ENCODE measurements at places on chromosomes 13 and 19. TPM values are rescaled to one million over a fixed set of nuclear protein-coding genes. Genes with fewer than 3 reads are reported as not detected.

Gene ZSWIM4
- 6.7 TPM for total RNA-seq

Gene SHFL
- 18.4 TPM for total RNA-seq

Gene PABPC3
- total RNA-seq: 0.08 TPM

Gene LAIR1
- not detected for total RNA-seq

Gene ZNF563
- 1.6 TPM for total RNA-seq

Gene SIGLEC12
- not detected for total RNA-seq

Gene GRIN2D
- total RNA-seq: 1.2 TPM

Gene ZNF730
- total RNA-seq: 0.16 TPM

GRCh38 chr13:20654156-20654555 is 49.3 kb upstream of the IL17D start:
- peak; percentile 13 for DNase-seq

DNA sequence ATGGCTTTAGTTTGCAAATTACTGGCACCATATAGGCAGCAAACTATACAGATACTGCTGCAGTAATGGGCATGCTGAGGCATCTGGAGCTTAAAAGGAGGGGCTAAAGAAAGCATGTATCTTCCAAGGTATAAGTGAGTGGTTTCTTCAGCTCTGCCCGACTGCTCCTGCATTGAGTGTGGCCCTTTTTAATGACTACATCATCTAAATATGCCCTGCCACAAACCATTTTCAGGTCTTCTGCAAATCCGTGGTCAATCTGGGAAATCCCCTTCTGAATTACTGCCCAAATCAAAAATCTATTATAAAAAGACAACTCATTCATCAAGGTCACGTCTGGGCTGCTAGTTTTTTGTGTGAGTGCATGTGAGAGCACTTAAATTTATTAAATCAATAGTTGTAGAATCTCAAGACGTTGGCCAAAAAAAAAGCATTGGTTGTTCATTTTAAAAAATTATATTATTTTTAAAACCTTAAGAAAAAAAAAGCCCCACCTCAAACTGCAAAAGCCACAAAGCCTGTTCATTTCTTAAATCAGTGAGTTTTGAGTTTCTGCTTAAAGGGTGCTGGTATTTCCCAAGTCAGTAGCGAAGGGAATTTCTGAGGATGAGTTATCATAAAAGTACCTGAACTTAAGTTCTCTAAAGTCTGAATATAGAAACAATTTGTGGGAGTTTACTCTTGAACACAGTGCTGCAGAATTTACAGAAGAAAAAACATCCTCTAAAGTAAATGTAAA is 16.3 kb downstream of the LCP1 start:
- DNase-seq: no peak

DNA sequence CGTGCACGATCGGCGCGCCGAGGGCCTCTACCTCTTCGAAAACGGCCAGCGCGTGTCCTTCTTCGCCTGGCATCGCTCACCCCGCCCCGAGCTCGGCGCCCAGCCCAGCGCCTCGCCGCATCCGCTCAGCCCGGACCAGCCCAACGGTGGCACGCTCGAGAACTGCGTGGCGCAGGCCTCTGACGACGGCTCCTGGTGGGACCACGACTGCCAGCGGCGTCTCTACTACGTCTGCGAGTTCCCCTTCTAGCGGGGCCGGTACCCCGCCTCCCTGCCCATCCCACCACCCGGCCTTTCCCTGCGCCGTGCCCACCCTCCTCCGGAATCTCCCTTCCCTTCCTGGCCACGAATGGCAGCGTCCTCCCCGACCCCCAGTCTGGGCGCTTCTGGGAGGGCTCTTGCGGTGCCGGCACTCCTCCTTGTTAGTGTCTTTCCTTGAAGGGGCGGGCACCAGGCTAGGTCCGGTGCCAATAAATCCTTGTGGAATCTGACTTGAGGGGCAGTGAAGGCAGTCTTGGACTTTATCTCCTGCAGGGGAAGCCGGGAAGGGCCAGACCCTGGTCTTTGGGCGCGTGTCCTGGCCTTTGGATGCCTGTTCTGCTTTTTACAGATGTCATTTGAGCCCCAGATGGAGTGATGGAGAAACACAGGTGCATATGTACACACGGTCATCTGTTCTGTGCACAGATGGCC is 2.2 kb downstream of the CLEC11A start:
- no peak for DNase-seq

DNA sequence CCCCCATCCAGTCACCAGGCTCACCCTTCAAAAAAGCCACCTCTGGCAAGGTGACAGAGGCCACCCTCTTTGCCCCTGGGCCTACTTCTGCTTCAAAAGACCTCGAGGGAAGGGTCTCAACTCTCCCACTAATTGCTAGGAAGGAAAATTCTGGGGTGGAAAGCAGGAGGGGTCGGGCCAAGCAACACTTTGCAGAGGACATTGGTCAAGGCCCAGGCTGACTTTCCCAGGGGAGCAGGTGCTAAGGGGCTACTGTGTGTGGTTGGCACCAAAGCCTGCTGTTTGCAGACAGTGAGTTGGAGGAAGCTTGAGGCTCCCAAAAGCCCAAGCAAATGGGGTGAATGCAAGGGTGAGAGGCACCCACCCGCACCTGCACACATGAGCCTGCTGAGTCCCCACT is 28.6 kb upstream of the VSTM2B start:
- no peak for DNase-seq

DNA sequence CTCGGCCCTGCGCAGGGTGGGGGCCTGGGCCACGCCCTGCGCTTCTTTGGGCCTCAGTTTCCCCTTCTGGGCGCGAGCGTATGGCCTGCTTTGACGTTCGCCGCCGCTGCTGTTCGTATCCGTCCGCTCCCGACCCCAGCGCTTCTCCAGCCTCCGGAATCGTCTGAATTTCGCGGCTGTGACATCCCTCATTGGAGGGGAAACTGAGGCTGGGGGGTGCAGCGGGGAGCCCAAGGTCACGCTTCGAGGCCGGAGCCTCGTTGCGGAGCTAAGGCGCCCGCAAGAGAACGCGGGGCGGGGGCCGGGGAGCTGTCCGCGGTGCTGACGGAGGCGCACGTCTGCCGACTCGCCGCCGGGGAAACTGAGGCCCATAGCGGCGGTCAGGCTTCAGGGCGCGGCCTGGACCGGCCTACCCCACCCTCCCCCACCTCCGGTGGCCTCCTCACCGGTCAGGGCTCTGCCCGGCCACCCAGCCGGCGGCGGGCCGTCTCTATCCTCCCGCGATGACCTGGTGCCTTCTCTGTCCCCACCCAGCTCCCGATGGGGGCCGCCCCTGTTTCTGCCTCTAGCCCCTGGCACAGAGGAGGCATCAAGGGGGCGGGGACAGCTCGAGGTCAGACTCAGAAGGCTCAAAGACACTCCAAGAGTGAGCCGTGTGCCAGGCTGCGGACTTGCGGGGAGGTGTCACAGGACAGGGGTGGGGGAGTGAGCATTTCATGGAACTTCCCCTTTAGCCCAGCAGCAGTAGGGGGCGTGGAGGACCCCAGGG is 3.0 kb upstream of the APC2 start:
- DNase-seq: no peak

DNA sequence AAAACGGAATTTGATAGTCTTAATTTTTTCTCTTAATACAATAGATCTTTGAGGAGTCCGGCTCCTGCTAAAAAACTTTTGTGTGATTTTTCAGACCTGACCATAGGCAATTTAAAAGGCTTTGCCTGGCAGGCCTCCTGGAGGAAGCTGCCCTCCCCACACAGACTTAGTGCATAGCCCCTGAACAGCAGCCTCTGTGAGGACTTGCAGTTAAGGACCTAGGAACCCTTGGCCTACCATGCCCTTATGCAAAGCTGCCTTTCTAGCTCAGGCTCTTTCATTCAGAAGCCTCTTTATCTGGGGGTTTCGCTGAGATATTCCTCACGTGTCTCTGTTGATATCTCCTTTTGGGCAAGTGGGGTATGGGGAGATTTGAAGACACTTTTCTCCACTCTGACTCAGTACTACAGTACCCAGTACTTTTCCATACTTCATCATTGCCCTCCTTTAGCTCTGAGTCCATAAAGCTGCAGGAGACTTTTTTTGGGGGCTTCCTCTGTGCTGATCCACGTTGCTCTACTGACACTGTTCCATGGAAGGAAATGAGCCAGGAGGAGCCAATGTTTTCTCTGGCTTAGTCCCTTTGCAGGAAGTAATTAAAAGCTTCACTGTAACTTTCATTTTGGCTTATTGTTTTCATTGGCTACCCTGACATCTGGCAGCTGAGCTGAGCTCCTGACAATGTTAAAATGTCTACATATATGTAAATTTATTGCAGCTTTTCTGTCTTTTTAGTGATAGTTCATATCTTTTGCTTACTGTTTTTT is 283.1 kb downstream of the TDRD3 start:
- DNase-seq: no peak

DNA sequence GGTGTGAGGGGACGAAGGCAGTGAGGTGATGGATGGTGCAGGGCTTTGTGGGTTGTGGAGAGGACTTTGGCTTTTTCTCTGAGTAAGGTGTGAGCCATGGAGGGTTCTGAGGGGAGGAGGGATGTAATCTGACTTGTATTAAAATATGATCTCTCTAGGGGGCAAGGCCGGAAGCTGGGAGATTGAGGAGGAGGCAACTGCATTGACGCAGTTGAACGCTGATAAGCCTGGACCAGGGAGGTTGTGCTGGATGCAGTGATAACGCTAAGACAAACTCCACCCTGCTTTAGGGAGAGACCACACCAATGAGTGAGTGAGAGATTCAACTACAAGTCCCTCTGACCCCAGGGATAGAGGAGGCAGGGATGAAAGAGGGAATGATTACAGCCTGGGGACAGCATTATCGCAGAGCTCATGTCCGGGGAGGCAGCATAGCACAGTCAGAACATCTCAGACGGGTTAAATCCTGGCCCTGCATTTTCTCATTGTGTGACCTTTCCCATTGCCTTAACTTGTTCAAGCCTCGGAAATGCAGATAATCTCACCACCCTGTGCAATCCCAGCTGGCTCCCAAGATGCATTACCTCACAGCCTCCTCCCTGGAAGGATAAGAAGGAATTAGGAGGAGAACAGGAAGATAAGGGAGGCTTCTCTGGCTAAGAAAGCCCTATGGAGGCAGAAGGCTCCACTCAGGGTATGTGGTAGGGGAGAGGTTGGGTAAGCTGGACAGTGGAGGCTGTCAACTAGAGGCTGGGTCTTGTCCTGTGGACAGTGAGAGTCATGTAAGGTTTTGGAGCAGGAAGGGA is 124.2 kb downstream of the CACNA1A start:
- DNase-seq: peak; percentile 55

- DNase-seq: no peak
Measured at GRCh38 chr19:38323291-38323690, 3.6 kb downstream of the KCNK6 start.

DNA sequence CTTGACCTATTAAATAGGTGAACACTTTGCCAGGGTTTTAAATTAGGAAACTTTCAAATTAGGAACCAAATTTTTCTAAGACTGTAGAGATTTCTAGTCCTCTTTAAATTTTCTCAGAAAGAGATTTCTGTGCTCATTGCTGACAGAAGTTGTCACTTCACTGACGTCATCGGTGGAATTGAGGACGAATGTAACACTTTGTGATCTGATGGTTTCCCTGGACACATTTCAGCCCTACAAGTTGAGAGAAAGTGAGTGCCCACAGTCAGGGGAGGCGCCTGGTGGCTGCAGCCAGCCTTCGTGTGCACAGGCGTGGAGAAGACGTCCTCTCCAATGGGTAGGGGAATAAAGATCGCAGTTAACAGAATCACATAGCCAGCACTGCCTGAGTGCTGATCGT is 396.5 kb upstream of the TSHZ3 start:
- no peak for DNase-seq

DNA sequence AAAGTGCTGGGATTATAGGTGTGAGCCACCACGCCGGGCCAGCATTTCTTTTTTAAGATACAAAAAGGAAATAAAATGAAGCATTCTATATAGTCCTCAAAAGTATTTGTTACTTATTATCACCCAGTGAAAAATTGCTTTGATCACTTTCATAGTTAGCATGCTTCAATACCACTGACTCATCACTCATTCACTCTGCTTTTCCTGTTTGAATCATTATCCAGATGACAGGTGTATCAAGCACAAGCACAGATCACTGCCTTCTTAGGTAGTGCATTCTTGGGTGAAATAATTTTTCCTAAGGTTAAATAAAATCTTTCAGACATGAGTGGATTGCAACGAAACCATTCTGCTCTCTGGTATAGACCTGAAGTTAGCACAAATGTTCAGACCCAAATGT is 35.8 kb upstream of the SPART start:
- DNase-seq: no peak

GRCh38 chr19:13164343-13165161 is 14.3 kb downstream of the IER2 start:
- DNase-seq: peak; percentile 45

DNA sequence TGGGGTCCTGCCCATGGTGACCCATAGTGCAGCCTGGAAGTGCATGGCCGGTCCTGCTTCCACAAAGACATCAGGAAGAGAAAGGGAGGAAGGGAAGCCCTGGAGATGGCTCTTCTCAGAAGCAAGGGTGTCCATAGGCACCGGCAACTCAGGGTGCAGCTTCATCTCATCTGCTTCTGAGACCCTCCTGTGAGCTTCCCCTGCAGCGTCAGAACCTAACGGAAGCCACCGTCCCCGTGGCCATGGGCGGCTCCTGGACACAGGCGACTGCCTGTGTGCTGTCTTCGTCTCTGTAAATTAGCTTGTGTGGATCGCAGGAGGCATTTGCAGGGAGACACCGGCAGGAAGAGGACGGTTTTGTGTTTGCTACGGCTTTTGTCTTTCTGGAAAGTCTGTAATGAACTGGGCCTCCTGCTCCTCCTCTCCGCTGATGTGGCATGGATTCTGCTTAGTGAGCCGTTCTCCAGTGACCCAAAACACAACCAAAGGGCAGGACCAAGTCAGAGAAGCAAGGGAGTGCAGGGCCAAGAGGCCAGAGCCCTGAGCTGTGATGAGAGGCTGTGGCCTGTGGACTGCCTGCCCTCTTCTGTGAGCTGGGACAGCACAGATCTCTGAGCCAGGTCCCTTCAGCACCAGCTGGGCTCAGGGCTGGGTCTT is 2.5 kb downstream of the ATP4B start:
- DNase-seq: no peak

GRCh38 chr19:14479975-14480699 is 5.0 kb upstream of the PTGER1 start:
- DNase-seq: no peak

GRCh38 chr13:45206340-45206739 is 5.5 kb upstream of the KCTD4 start:
- DNase-seq: peak; percentile 92

- no peak for DNase-seq
Measured at GRCh38 chr13:32216281-32216680, 98.9 kb downstream of the ZAR1L start.

GRCh38 chr13:94435604-94436226 is 43.8 kb downstream of the DCT start:
- peak; percentile 74 for DNase-seq

- DNase-seq: no peak
Measured at GRCh38 chr13:89752394-89752793, 1595.1 kb upstream of the MIR17HG start.

Data from fibroblast of the aortic adventitia (primary cell).